ENCODE measurements at places on chromosomes 5 and 9. TPM values are rescaled to one million over a fixed set of nuclear protein-coding genes. Genes with fewer than 3 reads are reported as not detected.

SLC46A2 gene
- not detected for total RNA-seq

UCK1 gene
- 43.6 TPM for total RNA-seq

DNA sequence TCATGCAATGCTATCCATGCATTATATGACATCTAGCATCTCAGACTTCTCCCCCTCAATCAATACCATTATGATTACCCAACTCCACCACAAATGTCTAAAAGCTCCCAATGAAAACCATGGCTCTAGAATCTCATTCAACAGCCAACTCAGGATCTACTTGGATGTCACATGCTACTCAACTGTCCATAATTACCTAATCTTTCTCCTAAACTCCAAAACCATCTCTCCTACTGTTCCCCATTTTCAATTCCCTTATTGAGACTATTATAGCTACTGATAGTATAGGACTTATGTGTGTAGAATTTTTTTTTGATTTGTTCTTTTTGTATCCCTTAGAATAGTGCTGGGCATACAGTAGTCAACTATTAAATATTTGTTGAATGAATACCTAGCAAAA lies 8.2 kb upstream of the STRBP start:
- no peak for DNase-seq

CBY3 gene
- total RNA-seq, result not detected

GRCh38 chr5:173881811-173882575 lies 6.2 kb upstream of the CPEB4 start:
- peak; percentile 53 for DNase-seq

DNA sequence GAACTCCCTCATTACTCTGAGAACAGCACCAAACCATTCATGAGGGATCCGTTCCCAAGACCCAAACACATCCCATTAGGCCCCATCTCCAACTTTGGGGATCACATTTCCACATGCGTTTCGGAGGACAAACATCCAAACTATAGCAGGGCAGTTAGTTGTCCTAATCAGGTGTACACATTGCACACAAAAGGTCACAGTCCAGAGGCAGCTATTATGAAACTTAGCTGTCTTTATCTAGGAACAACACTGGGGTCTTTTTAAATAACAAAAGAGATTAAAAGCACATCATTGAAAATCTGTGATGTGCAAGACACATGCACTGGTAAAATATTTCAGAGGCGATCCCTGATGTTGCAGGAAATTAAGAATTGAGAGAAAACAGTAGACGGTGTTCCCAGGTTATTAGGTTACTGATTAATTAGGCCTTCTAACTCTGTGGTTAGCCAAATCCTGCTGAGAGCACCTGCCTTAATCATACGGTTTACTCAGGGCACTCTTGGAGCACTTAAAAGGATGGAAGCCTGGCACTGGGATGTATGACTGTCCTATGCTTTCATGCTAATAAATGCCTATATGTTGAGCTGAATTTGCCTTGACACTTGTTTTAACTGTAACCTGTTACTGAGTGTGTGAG lies 1574.5 kb upstream of the WWC1 start:
- DNase-seq, result no peak

IL11RA gene
- total RNA-seq, result 6.2 TPM

DNA sequence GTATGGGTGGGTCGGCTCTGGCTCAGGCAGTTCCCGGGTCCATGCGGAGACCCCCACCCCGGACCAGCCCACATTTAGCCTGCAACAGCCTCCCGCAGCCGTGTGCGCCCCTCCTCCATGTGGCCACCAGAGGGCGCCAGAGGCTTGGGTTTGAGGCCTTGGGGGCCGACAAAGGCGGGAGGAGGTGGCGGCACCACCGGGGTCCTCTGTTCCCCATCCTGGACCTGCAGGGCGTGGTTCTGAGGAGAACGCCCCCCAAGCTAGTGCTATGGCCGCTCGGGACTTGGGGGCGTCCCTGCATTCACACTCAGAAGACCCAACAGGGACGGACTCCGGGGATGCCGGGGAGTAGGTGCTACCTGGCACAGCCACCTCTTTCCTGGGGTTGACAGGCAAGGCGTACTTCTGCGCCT lies 16.5 kb downstream of the ASS1 start:
- DNase-seq, result no peak

BTF3 gene
- total RNA-seq, result 641 TPM

DNA sequence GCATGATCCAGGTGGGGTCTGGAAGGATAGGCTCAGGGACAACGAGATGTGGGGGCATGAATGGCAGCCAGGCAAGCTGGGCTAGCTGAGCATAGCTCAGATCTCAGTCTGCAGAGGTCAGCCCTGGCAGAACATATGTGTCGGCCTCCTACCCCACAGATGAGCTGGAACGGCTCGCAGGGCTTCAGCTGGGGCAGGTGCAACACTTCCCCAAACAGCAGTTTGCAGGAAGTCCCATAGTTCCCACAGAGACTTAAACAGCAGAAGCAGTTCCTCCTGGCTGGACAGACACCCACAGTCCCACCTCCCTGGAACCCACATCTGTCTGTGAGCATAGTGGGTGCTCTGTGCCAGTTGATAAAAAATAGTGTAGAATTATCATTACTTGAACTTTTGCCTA lies 404.6 kb downstream of the GADD45G start:
- no peak for DNase-seq

GRCh38 chr5:110099572-110099971 lies 409.8 kb downstream of the MAN2A1 start:
- no peak for DNase-seq

GRCh38 chr5:121251954-121252353 lies 599.7 kb upstream of the FTMT start:
- peak; percentile 88 for DNase-seq

DNA sequence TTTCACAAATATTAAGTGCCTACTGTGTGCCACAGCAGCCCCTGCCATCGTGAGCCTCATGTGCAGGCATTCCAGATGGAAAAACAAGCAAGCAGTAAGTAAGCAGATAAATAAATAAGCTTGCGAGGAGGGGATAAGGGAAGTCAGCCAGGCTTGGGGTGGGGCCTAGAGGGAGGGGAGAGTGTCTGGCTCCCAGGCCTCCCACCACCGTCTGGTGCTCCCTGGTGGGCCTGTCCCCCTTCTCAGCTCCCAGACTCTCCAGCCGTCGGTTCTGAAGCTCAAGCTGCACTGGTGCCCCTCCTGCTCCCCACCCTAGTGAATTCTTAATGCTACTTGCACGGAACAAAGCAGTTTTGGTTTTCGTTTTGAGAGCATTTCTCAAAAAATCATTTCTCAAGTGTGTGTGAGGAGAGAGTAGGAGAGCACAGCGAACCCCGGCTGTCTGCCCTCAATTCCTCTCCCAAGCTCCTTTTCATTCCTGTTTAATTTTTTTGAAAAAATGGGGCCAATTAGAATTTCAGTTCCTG lies 6.6 kb upstream of the IER5L start:
- DNase-seq, result no peak
